ENCODE measurements at places on chromosomes 7 and 10. TPM values are rescaled to one million over a fixed set of nuclear protein-coding genes. Genes with fewer than 3 reads are reported as not detected.
A peak's percentile ranks its signal among the peaks of the same experiment; 100 is the strongest.

DNA sequence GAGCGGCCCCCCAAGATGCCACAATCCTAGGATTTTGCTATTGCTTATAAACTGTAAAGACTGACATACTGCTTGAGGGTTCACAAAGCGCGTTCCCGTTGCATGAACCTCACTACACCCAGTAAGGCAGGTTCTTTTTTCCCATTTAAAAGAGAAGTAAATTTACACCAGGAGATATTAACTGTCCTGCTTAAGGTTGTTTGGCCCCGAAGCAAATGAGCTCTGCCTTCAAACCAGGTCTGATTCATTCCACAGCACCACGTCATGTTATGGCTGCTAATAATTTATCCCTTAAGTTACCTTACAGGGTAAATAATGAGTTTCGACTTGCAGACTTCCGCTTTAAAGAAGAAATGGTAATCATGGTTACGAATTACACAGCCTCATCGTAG lies 559 bp upstream of the FKBP14 start:
- peak; percentile 75 for DNase-seq

GRCh38 chr7:82623812-82624211 lies 180.2 kb upstream of the CACNA2D1 start:
- peak; percentile 73 for DNase-seq

- DNase-seq: peak; percentile 29
Measured at GRCh38 chr10:22369434-22370072, 24.3 kb downstream of the SPAG6 start.

DNA sequence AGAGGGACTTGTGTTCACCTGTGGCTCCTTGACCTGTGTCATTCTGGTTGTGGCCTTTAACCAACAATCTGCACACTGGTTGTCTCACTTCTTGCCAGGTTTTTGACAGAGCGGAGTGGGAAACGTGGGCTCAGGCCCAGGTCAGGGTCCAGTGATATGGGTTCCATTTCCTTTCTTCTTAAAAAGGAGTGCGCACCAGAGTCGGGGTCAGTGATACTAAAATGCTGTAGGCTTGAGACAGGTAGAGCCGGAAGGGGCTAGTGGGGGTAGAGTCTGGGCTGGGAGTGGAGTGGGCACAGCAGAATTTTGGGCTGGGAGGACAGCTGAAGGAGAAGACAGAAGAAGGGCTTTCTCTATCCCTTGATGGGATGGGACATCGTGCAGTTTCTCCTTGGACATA lies 61.2 kb downstream of the SH2D4B start:
- DNase-seq: no peak

GRCh38 chr7:28823582-28823981 lies 134.5 kb downstream of the TRIL start:
- DNase-seq: no peak

GRCh38 chr10:124529661-124530214 lies 68.1 kb downstream of the LHPP start:
- peak; percentile 14 for DNase-seq

DNA sequence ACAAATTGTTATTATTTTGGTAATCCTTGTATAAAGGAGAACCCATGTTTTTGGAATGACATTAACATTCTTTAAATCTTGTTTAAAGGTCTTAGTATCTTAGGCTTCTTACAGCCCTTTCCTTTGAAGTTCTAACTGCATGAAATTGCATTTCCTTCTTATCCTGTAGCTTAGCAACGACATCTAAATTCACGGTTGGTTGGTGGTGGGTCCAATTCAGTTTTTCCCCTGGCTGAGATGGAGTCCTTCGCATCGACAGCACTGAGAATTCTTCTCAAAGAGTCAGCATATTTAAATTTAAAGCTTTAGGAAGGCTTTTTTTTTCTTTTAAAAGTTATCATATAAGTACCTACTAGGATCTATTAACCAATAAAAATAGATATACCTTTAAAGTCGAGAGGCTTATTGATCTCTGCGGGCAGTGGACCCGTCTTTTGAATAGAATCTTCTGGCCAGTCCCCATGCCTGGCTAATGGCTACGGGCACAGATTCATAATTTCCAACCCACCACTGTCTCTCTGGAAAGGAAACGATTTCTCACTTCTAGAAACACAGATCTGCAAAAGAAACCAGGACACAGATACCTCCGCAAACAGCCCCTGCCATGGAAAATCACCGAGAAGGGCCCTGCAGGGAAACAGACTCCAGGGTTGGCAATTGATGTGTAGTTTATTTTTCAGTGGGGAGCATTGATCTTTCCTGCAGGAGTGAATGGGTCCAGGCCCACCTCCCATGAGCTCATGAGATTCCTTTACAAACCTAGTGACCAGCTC lies 63.4 kb downstream of the RAMP3 start:
- no peak for DNase-seq

- DNase-seq: peak; percentile 9
Measured at GRCh38 chr7:13743226-13743625, 246.2 kb downstream of the ETV1 start.

GRCh38 chr7:144416341-144416740 lies 12.8 kb upstream of the NOBOX start:
- no peak for DNase-seq

CTAGE8 gene
- total RNA-seq: 0.13 TPM

ZC3HAV1 gene
- total RNA-seq: 30.5 TPM

HERPUD2 gene
- total RNA-seq: 33.3 TPM

ANKRD26 gene
- 5.6 TPM for total RNA-seq
